Panc1 (cell line): ENCODE measurements at places on chromosomes 6 and 20.

DNA sequence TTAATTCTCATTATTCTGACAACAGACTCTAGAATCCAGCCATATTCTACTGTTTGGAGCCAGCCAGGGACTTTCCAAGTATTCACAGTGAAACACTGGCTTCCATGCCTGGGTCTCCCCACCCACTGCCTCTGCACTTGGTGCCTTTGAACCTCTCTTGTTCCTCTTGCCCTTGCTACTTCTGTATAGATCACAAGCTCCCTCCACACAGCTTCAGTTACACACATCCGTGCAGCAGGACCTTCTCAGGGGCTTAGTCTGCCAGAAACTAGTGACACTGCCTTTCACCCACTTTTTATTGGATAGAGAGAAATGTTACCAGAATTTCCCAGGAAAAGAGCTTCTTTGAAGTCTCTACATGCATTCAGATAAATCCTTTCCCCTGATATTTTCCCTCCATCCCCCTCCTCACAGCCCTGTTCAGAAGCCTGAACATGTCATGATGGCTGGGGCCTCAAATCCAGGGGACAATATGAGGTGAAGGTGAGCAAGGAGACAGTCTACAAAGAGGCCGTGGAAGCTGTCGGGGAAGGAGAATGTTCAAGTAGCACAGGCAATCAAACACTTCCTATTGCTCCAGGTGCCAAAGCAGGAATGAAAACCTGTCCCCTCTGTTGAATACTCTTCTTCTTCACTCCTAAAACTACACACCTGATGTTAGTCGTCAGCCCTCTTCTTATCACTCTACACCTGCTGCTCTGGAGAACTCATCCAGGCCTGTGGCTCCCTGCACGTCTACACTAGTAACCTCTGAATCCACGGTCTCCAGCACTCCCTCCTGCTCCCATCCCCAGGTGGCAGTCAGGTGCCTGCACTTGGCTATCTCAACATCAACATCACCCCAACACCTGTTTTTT is 20.2 kb upstream of the HLA-DOA start:
- DNase-seq, result no peak

GRCh38 chr6:91075244-91075976 is 488.5 kb upstream of the MAP3K7 start:
- no peak for DNase-seq

GRCh38 chr6:168157272-168158212 is 78.5 kb upstream of the FRMD1 start:
- DNase-seq, result peak; percentile 68

GRCh38 chr20:20956513-20956931 is 149.6 kb downstream of the LINC00237 start:
- DNase-seq, result no peak

GRCh38 chr6:23388086-23388783 is 737.8 kb upstream of the NRSN1 start:
- no peak for DNase-seq

- DNase-seq, result no peak
Observed at GRCh38 chr6:133995296-133995695, 42.3 kb downstream of the TBPL1 start.
